A549 (cell line): ENCODE measurements at places on chromosomes 12 and 14.

DNA sequence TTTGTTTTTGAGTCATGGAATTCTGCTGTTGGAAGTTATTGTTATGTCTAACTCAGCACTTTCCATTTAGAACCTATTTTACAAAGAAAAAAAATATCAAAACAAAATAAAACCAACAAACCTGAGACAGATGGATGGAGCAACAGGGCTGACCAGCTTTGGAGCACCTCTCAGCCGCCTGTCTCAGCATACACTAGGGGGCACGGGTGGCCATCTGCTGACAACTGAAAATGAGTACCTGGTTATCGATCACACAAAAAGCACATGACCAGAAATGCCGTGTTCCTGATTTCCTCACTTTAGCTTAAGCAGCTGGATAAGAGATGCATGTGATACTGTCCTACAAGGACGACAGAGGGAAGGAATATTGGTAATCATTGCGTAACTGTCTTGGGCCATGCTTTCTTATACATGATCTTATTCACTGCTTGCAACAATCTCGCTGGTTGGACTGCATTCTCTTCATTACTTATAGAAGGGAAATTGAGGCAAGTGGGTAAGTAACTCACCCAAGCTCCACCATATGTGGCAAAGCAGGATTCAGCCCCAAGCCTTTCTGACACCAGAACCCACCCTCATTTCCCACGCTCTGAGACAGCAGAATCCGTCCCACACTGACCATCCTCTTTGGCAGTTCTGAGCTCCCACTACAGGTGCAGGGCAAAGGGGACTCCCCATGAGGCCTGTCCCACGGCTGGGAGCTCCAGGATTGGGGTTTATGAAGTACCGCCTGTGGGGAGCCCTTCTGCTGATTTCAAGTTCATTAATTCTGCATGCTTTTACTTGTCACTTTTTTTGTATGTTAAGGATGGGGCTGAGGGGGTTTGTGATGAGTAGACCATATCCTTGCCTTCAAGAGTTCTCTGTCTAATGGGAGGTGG lies 43.5 kb downstream of the C14orf132 start:
- DNase-seq, result no peak

- no peak for DNase-seq
Observed at GRCh38 chr12:115194448-115194847, 510.5 kb upstream of the TBX3 start.

DNA sequence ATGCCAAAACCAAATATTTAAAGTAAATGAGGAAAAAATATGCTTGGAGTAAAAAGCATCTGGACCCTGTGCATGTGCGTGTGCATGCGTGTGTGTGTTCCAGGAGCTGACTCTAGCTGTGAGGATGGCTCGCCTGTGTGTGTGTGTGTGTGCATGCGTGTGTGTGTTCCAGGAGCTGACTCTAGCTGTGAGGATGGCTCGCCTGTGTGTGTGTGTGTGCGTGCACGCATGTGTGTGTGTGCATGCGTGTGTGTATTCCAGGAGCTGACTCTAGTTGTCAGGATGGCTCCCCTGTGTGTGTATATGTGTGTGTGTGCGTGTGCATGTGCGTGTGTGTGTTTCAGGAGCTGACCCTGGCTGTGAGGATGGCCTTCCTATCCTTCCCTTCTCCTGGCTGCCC lies 357.7 kb downstream of the CACNA1C start:
- no peak for DNase-seq

DNA sequence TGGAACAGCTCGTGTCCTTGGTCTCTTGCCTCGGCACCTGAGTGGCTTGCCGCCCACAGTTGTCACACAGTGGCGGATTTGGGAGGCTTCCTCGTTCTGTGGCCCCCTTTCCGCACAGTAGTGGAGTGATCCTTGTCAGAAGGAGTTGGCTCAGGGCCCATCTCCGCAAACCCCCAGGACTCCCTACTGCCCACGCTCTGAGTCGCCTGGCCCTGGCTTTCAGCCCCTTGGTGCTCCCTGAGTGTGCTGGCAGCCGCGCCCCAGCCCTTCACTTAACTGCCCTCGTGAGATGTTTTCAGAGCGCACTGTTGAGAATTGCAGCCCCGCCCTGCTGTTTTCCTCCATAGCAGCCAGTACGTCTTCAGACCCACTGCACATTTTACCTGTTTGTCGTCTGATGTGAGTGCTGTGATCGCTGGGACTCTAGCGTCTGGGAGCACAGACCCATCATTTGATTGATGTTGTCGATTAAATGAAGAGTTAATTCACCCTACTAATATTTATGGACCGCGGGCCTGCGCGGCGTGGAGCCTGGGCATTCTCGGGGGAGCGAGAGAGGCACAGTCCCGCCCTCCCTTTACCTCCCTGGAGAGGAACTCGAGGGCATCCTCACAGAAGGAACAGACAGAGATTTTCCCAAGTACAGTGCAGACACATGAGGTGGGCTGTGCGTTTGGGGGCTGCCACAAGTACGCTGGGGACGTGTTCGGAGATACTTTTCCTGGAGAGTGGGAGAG lies 91.8 kb downstream of the DDX51 start:
- DNase-seq, result no peak

- peak; percentile 58 for DNase-seq
Observed at GRCh38 chr12:51886021-51886710, 1.7 kb upstream of the ANKRD33 start.

- DNase-seq, result no peak
Observed at GRCh38 chr14:58954901-58955861, 233.3 kb upstream of the DAAM1 start.

GRCh38 chr14:56055511-56055910 lies 62.7 kb upstream of the PELI2 start:
- no peak for DNase-seq

DNA sequence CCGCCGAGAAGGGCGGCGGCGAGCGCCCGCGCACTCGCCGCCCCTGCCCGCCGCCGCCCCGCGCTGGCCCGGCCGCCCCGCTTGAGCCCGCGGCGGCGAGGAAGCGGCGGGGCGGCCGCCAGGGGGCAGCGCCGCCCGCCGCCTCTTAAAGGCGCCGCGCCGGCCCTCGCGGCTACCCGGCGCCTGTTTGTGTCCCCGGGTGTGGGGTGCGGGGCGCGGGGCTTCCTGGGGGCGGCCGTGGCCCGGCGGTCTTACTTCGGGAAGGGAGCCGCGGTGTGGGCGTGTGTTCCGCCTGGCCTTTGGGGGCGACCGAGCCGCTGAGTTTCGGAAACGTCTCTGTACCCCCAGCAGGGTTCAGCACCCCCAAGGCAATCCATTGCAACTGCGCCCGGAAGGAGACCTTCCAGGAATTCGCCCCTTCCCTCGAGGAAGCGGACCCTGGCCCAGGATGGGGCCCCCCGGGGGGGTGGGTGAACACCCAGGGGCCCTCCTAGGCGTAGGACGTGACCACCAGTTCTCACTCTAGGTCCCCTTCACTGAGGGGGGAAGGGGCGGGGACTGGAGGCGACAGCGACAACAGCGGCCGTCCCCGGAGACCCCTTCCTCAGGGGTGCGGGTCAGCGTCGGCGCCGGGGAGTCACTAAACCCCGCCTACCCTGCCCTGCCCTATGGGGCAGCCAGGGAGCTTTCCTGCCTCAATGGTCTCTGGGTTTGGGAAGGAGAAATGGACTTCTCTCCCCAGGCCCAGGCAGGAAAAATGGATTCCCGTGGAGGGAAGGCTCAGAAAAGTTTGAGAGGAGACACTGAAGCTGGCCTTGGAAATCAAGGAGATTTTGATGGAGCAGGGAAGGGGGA lies at the start of gene ITPK1:
TSS of gene ITPK1 (minus strand) at position 105 of the 855 bp plus-strand sequence. CDS start 762 bp downstream, outside the sequence.
- DNase-seq, result peak; percentile 66

DNA sequence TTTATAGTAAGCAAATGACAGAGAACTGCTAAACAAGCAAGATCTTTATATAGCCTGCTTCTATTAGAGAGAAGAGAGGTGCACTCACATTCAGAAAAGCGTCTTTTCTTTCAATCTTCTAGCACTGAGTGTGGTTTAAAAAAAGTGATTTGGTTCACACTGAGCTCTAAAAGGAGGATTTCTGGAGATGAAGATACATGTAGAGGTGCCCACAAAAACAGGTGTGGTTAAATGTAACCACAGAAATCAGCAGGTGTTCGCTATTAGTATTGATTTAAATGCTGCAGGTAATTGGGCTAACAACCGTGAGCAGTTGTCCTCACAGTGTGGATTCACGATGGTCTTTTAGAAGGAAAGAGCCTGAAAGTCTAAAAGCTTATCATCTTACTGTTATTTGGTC lies 10.7 kb downstream of the PKP2 start:
- no peak for DNase-seq

- no peak for DNase-seq
Observed at GRCh38 chr12:106442575-106442974, 85.0 kb downstream of the POLR3B start.

GRCh38 chr12:47391566-47391965 lies 311.8 kb upstream of the AMIGO2 start:
- DNase-seq, result no peak

DNA sequence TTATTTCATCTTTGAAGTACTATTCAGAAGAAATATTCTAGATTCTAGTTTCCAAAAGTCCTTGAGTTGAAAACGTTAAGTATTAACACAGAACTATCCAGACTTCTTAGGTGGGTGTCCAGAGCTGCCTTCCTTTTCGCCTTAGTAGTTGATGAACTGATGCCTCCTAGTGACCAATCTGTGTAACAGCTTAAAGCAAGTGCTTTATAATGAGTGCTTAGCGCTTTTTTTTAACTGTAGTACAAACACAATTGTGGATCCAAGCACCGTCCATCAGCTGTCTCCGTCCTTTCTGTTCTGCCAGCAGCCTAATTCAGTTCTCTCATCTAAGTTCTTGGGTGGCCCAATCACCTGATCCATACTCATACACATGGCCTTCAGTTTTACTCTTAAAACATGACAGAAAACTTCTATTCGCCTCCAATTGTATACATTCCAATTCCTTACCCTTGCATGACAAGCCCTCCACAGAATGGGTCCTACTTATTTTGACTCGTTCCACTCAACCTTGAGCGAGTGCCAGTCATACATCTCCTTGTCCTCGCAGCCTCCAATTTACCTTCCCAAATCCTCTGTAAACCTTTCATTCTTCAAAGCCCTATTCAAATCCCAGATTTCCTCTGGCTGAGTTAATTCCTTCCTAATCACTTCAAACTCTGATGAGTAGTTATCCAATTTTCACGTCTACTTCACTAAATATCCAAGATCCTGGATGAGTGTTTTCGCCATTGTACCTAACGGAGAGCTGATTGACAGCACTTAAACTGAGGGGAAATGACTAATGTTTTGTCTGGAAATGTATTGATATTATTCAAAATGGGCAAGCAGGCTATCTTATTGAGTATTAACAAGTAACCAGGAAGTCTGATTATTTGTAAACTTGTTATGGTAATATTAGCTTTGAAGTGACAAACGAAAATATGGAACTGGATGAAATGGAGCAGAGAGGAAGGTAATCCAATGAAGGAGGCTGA lies 5.8 kb upstream of the PHLDA1 start:
- peak; percentile 88 for DNase-seq

DNA sequence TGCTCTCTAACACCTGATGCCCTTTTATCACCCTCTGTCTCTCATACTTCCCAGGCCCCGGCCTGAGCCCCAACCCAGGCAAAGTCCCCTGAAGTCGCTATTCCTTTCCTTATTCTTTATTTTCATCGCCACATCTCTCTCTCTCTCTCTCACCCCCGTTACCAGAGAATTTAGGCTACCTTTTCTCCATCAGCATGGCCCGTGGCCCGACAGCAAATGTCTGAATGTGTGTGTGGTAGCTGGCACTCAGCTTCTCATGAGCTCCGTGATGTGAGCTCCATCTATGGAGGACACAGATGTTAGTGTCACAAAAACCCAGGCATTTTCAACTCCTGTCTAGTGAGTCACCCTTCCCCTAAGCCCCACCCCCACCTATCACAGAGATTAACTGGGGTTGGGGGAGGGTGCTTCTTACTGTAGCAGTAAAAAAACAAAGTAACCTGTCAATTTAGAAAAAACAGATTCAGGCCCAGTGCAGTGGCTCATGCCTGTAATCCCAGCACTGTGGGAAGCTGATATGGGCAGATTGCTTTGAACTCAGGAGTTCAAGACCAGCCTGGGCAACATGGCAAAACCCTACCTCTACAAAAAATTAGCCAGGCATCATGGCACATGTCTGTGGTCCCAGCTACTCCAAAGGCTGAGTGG lies 53.8 kb downstream of the VCPKMT start:
- peak; percentile 63 for DNase-seq

DNA sequence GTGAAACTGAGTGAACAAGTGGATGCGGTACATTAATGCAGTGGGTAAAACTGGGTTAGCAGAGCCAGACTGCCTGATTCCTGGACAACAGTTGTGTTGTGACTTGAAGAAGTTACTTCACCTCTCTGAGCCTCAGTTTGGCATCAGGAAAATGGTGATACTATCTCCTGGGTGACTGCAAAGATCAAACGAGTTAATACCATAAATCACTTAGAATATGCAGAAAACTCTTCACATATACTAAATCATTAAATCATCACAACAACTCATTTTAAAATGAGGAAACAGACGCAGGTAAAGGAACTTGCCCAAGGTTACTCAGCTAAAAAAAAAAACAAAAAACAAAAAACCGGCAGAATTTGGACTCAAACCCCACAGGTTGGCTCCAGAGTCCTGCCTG lies 811 bp downstream of the MTERF2 start:
- DNase-seq, result no peak

- no peak for DNase-seq
Observed at GRCh38 chr12:11749943-11750690, 100.6 kb downstream of the ETV6 start.

DNA sequence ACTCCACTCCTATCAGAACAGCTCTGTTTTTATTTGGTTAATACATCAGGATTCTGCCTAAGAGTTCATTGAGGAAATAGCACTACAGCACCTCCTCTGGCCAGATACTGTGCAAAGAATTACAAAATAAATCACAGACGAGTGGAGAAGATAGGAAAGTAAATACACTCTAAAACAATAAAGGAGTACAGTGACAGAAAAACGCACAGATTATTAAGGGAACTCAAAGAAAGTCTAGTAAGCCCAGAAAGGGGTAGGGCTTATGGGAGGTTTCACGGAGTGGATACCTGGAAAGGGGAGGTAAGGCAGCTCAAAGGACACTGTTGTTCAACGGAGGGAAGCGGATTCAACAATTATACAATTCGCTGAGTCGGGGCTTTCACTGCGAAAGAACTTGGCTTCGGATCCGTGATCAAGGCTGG lies 5.5 kb downstream of the OR10AD1 start:
- DNase-seq, result peak; percentile 70

- peak; percentile 80 for DNase-seq
Observed at GRCh38 chr12:45729233-45730083, at the start of gene ARID2. Gene ARID2 (plus strand): TSS chr12:45729706. CDS start chr12:45729837, 131 bp downstream.

- no peak for DNase-seq
Observed at GRCh38 chr14:104141621-104142091, 3.3 kb downstream of the KIF26A start.

DNA sequence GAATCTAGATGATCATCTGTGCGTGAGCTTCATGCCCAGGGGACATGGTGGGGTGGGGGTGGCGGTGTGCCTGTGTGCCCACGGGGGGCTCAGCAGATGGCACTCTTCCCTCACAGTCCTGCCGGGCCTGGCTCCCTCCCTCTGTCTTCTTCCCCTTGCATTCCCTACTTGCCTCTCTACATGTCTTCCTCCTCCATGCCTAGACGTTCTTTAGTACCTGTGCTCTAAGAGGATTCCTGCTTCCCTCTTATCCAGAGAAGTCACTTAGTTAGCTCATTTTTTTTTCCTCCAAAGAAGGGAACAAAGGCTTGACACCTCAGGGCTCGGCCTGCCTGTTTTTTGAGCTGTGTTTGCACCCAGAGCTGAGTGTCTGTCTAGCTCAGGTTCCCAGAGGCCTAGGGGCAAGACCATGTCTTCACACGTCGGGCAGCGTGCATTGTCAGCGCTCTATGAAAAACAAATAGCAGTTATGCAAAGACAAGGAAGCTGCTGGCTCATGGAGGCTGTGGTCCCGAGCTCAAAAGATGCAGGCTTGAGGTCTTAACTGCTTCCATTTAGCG lies 48.8 kb downstream of the NINJ2 start:
- peak; percentile 76 for DNase-seq

- DNase-seq, result peak; percentile 72
Observed at GRCh38 chr12:105562199-105562971, 231.9 kb downstream of the C12orf75 start.

GRCh38 chr14:67987606-67988005 lies 168.0 kb downstream of the RAD51B start:
- DNase-seq, result no peak
